Gastrocnemius medialis (tissue), 4 donors: ENCODE measurements at places on chromosomes 13 and 19.

DNA sequence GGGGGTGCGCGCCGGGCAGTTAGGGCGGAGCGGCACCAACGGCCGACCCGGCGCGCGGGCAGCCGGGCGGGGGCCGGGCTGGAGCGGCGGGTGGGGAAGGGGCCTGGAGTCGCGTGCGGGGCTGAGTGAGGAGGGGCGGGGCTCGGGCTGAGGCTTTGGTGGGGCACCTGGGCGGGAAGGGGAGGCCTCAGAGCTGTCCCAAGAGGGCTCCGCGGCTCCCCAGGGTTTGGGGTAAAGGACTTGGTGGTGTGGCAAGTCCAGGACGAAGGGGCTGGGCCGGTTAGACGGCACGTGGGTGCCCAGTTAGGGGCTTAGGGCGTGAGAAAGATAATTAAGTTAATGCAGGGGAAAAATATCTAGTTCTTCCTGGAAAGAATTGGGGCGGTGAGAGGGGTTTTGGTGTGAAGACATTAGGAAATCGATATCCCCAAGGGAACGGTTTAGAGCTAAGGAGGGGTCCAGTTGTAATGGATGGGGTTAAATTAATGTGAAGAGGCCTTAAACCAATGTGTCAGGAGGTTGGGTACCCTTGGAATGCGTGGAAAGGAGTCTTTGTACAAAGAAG, 496 bp downstream of the ZNF574 start:
- peaks cover 15% of the 10 kb centered on the region for H3K4me1 ChIP-seq
- no peaks in the 10 kb centered on the region for H3K27me3 ChIP-seq
- no peak for DNase-seq
- H3K4me3 ChIP-seq, result peak overlapping the region; percentile 83
- no peaks in the 10 kb centered on the region for H3K36me3 ChIP-seq

- H3K4me3 ChIP-seq, result no peak overlapping the region
- H3K27me3 ChIP-seq, result no peaks in the 10 kb centered on the region
- peaks cover 31% of the 10 kb centered on the region for H3K4me1 ChIP-seq
- no peak for DNase-seq
Observed at GRCh38 chr19:39130337-39131254, 5.0 kb downstream of the PAK4 start.

DNA sequence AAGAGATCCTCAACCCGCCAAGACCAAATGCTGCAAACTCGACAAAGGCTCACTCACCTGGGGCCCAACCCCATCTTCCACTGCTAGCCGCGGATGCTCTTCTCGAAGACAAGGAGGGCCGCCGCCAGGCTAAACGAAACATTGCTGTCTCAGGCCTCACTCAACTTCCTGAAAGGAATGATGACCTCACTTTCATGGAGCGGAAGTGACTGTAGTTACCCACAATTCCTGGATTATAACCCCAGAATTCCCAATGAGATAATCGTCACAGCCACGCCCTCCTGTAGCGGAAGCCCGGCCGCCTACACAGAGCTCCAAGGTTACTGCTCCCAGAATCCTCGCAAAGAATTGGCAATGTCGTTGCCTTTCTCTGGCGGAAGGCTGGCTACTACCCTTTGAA, 10.5 kb upstream of the ZNF112 start:
- H3K4me1 ChIP-seq, result no peaks in the 10 kb centered on the region
- H3K27ac ChIP-seq, result no peak overlapping the region
- H3K4me3 ChIP-seq, result no peak overlapping the region
- H3K27me3 ChIP-seq, result no peaks in the 10 kb centered on the region
- H3K36me3 ChIP-seq, result no peaks in the 10 kb centered on the region

DNA sequence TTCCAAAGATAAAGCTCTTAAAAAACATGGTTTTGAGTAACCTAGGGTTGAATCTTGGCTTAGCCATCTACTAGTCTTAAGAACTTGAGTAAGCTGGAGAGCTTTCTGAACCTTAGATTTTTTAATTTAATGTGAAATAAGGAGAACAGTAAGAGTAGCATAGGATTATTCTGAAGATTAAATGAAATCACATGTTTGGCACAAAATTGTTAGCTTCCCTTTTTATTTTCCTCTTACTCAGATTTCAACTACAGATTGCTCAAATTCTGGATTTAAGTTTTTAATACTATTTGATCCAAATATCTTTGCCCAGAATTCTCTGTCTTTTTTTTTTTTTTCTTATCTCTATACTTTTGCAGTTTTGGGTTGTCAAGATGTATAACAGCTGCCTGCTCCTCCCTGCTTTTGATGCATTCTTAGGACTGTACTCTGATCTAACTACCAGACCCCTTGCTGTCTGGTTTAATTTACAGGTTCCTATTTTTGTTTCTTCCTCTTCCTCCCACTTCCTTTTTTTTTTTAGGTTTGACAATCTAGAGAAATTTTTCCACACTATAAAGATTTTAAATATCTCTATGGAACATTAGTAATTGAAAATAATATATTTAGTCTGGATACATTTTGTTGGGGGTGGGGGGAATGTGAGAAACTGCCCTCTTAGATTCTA, 12.3 kb downstream of the POMP start:
- DNase-seq, result no peak
- H3K4me1 ChIP-seq, result no peaks in the 10 kb centered on the region
- peaks cover 100% of the 10 kb centered on the region for H3K36me3 ChIP-seq
- H3K4me3 ChIP-seq, result no peak overlapping the region
- H3K27me3 ChIP-seq, result no peaks in the 10 kb centered on the region

- peak overlapping the region; percentile 91 for H3K4me3 ChIP-seq
- no peaks in the 10 kb centered on the region for H3K36me3 ChIP-seq
- peak overlapping the region; percentile 95 for H3K27ac ChIP-seq
- peaks cover 9% of the 10 kb centered on the region for H3K4me1 ChIP-seq
- DNase-seq, result peak; percentile 70
Observed at GRCh38 chr13:20566468-20566897, 474 bp upstream of the IFT88 start.

- peaks cover 6% of the 10 kb centered on the region for H3K4me1 ChIP-seq
- no peak overlapping the region for H3K4me3 ChIP-seq
- no peaks in the 10 kb centered on the region for H3K36me3 ChIP-seq
- H3K27ac ChIP-seq, result peak overlapping the region; percentile 75
- no peak for DNase-seq
Observed at GRCh38 chr19:48780631-48781391, 25.5 kb downstream of the FGF21 start.

GRCh38 chr13:113040597-113041292, 64.8 kb upstream of the F7 start:
- peaks cover 9% of the 10 kb centered on the region for H3K4me1 ChIP-seq
- no peaks in the 10 kb centered on the region for H3K36me3 ChIP-seq
- H3K4me3 ChIP-seq, result no peak overlapping the region
- no peak for DNase-seq
- H3K27ac ChIP-seq, result no peak overlapping the region

- H3K27ac ChIP-seq, result no peak overlapping the region
- H3K36me3 ChIP-seq, result no peaks in the 10 kb centered on the region
- H3K4me3 ChIP-seq, result no peak overlapping the region
- H3K4me1 ChIP-seq, result peaks cover 13% of the 10 kb centered on the region
- DNase-seq, result no peak
Observed at GRCh38 chr19:43570174-43570791, 5.0 kb downstream of the XRCC1 start.

- H3K27me3 ChIP-seq, result peaks cover 20% of the 10 kb centered on the region
- H3K4me1 ChIP-seq, result no peaks in the 10 kb centered on the region
- H3K27ac ChIP-seq, result no peak within 1 kb of the TSS
- peak within 1 kb of the TSS; percentile 13 for H3K4me3 ChIP-seq
- no peaks in the 10 kb centered on the region for H3K36me3 ChIP-seq
Observed at GRCh38 chr19:6481541-6482342, at the start of gene DENND1C. Gene DENND1C, minus strand, starts transcription at chr19:6481787. Its CDS starts 92 bp downstream, at chr19:6481695.

GRCh38 chr19:10422846-10423245, 2.5 kb downstream of the PDE4A start:
- H3K27ac ChIP-seq, result no peak overlapping the region
- no peak overlapping the region for H3K4me3 ChIP-seq
- peaks cover 17% of the 10 kb centered on the region for H3K4me1 ChIP-seq
- DNase-seq, result no peak
- no peaks in the 10 kb centered on the region for H3K36me3 ChIP-seq

GRCh38 chr13:24233351-24233901, 72.9 kb downstream of the SPATA13 start:
- H3K4me1 ChIP-seq, result no peaks in the 10 kb centered on the region
- H3K27ac ChIP-seq, result no peak overlapping the region
- no peak for DNase-seq

DNA sequence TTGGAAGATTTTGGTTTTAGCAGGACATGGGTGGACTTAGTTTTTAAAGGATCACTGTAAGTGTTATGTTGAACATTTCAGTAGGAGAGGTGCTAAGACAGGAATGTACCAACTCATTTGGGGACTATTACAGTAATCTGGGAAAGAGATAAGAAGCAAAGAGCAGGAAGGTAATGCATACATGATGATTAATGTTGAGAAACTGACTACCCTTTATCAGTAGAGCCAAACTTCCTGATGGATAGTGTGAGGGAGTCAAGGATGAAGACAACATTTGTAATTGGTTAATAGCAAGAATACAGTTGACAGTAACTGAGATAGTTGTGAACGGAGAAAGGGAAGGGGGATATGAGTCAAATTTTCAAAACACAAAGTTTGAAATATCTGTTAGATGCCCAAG, 421.9 kb upstream of the PRR20A start:
- no peaks in the 10 kb centered on the region for H3K36me3 ChIP-seq
- H3K27me3 ChIP-seq, result no peaks in the 10 kb centered on the region
- no peak overlapping the region for H3K4me3 ChIP-seq
- H3K27ac ChIP-seq, result no peak overlapping the region

DNA sequence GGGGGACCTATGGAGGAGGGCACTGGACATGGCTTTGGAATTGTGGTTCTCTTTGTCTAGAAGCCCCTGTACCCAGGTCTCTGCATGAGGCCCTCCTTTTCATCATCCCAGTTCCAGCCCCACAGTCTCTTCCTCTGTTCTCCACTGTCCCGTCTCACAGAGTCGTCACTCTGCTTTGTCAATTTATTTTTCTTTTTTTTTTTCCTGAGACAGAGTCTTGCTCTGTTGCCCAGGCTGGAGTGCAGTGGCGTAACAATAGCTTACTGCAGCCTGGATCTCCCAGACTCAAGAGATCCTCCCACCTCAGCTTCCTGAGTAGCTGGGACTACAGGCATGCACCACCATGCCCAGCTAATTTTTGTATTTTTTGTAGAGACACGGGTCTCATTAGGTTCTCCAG, 619 bp upstream of the EXOC3L2 start:
- DNase-seq, result no peak
- no peaks in the 10 kb centered on the region for H3K27me3 ChIP-seq
- peak overlapping the region; percentile 61 for H3K27ac ChIP-seq
- H3K4me3 ChIP-seq, result no peak overlapping the region
- no peaks in the 10 kb centered on the region for H3K36me3 ChIP-seq
- peaks cover 6% of the 10 kb centered on the region for H3K4me1 ChIP-seq

DNA sequence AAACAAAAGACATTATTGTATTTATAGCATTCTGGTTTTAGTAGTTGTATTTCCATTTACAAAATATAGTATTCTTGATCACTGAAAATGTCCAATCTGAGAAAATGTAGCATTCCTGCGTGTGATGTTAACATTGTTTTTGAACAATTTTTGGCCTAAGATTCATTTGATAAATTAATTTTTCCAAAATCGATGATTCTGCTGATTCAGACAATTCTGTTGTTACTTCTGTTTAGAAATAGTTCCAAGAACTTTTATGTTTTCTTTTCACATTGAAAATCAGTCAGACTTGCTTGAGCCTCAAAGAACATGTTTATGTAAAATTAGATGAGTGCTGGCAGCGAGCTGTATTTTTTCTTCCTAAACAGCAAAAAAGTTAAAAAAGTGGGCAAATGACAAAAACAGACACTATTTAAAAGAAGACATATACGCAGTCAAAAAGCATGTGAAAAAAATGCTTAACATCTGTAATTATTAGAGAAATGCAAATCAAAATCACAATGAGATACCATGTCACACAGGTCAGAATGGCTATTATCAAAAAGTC, 804.5 kb upstream of the MIR17HG start:
- no peak for DNase-seq
- H3K27ac ChIP-seq, result no peak overlapping the region
- H3K4me3 ChIP-seq, result no peak overlapping the region
- H3K4me1 ChIP-seq, result no peaks in the 10 kb centered on the region

DNA sequence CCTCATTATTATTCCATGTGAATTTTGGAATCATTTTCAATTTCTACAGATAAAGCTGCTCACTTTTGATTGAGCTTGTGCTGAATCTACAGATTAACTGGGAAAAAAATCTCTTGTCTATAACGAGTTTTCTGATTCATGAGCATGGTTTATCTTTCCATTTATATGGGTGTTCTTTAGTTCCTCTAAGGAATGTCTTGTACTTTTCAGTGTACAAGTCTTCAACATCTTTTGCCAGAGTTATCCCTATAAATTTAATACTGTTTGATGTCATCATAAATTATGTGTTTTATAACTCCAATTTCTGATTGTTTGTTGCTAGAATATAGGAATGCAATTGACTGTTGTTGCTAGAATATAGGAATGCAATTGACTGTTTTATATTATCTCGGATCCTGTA, 533.8 kb downstream of the OLFM4 start:
- no peak for DNase-seq
- no peak overlapping the region for H3K4me3 ChIP-seq
- no peaks in the 10 kb centered on the region for H3K36me3 ChIP-seq
- H3K27me3 ChIP-seq, result no peaks in the 10 kb centered on the region
- H3K27ac ChIP-seq, result no peak overlapping the region
- no peaks in the 10 kb centered on the region for H3K4me1 ChIP-seq

- DNase-seq, result no peak
- H3K27me3 ChIP-seq, result no peaks in the 10 kb centered on the region
- H3K4me1 ChIP-seq, result peaks cover 18% of the 10 kb centered on the region
Observed at GRCh38 chr19:34480971-34481841, at the start of gene WTIP. Gene WTIP, plus strand, starts transcription at chr19:34481758. Its CDS starts 217 bp downstream, at chr19:34481975.

DNA sequence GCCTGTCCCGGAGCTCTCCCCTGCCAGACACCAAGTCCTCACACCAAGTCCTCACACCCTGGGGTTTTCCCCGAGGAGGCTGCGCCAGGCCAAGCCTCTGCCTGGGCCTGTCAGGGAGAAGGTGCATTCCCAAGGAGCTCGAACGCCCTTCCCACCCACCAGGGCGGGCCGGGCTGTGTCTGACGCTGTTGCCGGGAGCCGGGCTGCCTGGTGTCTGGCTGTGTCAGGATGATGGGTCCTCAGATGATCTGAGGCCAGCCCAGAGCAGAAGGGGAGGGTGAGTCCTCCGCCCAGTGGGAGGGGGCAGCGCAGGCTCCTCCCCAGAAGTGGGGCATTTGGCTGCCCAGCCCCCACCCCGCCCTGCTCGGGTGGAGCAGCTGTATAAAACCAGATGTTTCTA, 2.3 kb upstream of the HAS1 start:
- H3K4me3 ChIP-seq, result no peak overlapping the region
- no peak overlapping the region for H3K27ac ChIP-seq
- no peak for DNase-seq
- no peaks in the 10 kb centered on the region for H3K4me1 ChIP-seq

DNA sequence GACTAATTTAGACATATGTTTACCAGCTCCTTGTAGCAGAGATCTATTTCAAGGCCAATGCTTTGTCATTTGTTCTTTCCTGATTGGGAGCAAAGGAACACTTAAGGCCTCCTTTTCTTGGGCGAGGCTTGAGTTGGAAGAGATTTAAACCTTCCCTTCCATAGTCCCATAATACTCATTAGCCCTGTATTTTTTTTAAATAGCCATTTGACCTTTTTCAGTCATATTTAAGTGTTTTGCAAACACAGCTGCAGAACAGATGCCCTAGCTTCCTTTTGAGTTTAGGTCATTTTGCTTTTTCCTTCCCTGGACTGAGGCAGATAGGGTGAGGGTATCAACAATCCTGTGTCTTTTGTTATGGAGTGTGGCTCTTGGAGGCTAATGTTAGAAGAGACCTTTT, 198.3 kb downstream of the NBEA start:
- H3K27me3 ChIP-seq, result no peaks in the 10 kb centered on the region
- no peaks in the 10 kb centered on the region for H3K4me1 ChIP-seq
- no peak for DNase-seq
- no peaks in the 10 kb centered on the region for H3K36me3 ChIP-seq

- H3K27me3 ChIP-seq, result no peaks in the 10 kb centered on the region
- no peak overlapping the region for H3K4me3 ChIP-seq
- no peaks in the 10 kb centered on the region for H3K4me1 ChIP-seq
- no peak overlapping the region for H3K27ac ChIP-seq
- no peaks in the 10 kb centered on the region for H3K36me3 ChIP-seq
Observed at GRCh38 chr19:54345938-54346386, 7.0 kb upstream of the LILRA4 start.
